ENCODE measurements at places on chromosomes 7 and 10. TPM values are rescaled to one million over a fixed set of nuclear protein-coding genes. Genes with fewer than 3 reads are reported as not detected.

The MIOS gene
- 20.1 TPM for total RNA-seq

The SPDYE8 gene
- not detected for total RNA-seq

The PDE6C gene
- not detected for total RNA-seq

The FGFBP3 gene
- total RNA-seq, result 2.7 TPM

The ANKRD2 gene
- not detected for total RNA-seq

The TYW1B gene
- total RNA-seq, result 6.2 TPM

The COX19 gene
- 45.7 TPM for total RNA-seq

The GOLGA7B gene
- total RNA-seq, result 0.08 TPM

The OR2A7 gene
- not detected for total RNA-seq

The SSC4D gene
- not detected for total RNA-seq

The KMT2C gene
- total RNA-seq, result 86.8 TPM

The AKR1C3 gene
- not detected for total RNA-seq

The PKD2L1 gene
- total RNA-seq, result not detected

The SPDYE2 gene
- total RNA-seq, result not detected

The GATAD1 gene
- total RNA-seq, result 37.9 TPM

The SPDYE5 gene
- total RNA-seq, result not detected

The ADAM8 gene
- total RNA-seq, result 17.6 TPM

The OPALIN gene
- not detected for total RNA-seq

The OGDHL gene
- 0.23 TPM for total RNA-seq

The ECD gene
- total RNA-seq, result 26.0 TPM

The OR6B1 gene
- not detected for total RNA-seq

The SEMA3E gene
- total RNA-seq, result not detected
